Right forelimb (tissue), 1 donor: ENCODE measurements at places on chromosomes 2 and 18.

DNA sequence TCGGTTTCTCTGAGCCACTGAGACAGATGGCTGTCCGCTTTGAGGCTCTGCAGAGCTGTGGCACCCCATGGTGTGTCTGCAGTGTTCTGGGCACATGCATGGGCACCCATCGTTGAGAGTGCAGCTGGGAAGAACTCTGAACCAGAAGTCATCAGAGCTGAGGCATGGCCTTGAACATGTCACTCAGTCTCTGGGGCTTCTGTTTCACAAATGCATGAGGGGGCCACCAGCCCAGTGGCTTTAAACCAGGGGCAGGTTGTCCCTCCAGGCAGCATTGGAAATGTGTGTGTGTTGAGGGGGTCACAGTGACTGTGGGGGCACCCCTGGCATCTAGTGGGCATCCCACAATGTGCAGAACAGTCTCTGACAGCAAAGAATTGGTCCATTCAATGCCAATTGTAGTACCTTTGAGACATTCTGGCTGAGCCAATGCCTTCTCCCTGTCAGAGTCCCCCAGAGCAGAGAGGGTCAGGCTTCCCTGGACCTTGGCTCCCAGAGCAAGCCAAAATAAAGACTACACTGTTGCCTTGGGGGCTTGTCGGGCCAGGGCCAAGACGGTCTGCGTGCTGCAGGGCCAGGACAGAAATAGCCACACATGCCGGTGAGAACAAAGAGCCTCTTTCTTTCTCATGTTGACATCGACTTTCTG lies 9.3 kb upstream of the PSMD1 start:
- no peak for DNase-seq

DNA sequence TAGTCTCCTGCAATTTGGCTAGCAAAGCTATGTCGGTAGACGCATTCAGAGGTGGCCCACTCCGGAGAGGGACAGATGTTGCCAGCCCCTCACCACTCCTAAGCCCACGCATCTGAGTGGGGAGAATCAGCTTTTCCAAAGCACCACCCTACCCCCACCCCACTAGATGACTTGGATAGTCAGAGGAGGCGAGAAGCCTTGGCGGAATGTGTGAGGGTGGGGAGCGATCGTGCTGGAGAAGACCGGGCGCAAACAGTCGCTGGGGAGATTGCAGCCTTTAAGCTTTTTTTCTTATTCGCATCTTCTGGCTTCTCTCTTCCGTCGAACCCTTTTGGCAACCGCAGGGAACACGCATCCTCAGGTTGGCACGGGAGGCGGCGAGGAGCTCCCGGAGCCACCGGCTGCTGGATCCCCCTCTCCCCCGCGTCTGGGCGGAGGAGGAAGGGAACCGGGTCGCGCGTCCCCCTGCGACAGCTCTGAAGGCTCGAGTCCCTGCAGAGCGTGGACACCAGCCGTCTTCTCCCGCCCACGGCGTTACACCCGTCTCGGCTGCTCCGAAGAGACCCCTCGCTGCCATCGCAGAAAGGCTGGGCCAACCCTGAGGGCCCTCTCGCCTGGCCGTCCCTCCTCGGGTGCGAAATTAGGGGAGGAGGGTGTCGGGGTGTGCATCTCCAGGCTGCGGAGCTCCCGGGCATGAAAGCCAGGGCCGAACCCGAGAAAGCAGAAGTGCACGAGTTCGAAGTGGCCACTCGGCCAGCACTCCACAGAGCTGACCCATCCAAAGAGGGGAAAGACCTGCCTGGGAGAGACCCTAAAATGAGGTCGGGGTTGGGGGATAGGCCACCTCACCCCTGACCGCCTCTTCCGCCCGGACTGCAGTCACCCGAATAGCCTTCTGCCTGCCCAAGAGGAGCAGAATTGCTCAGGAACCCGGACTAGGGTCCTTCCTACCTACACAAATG lies 12.2 kb downstream of the EVX2 start:
- DNase-seq: peak; percentile 46

DNA sequence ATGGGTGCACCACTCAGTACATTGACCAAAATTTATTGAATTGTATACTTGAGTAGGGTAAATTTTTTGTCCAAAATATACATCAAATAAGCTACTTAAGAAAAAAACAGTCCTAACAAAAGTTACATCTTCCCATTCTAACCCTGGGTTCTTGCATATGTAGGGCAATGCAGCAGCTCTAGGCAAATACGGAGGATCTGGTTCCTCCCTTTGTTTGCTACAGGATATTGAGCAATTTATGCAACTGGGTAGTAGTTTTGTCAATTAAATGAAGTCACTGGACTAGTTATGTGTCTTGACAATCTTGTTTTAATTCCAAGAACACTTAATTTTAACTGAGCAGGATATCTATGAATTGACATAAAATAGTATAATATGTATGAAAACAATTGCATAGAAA lies 1507.2 kb upstream of the PIK3C3 start:
- no peak for DNase-seq

GRCh38 chr2:45257820-45258219 lies 248.6 kb upstream of the SIX2 start:
- DNase-seq: peak; percentile 38

- DNase-seq: no peak
Observed at GRCh38 chr2:133755480-133756300, 187.4 kb upstream of the NCKAP5 start.

- no peak for DNase-seq
Observed at GRCh38 chr2:46378616-46379015, 81.4 kb downstream of the EPAS1 start.

GRCh38 chr2:3169106-3169870 lies 208.3 kb downstream of the EIPR1 start:
- DNase-seq: no peak

GRCh38 chr2:37671816-37672103 lies 318 bp upstream of the CDC42EP3 start:
- DNase-seq: no peak

GRCh38 chr2:176124110-176124946 lies 1.8 kb downstream of the HOXD9 start:
- peak; percentile 65 for DNase-seq

DNA sequence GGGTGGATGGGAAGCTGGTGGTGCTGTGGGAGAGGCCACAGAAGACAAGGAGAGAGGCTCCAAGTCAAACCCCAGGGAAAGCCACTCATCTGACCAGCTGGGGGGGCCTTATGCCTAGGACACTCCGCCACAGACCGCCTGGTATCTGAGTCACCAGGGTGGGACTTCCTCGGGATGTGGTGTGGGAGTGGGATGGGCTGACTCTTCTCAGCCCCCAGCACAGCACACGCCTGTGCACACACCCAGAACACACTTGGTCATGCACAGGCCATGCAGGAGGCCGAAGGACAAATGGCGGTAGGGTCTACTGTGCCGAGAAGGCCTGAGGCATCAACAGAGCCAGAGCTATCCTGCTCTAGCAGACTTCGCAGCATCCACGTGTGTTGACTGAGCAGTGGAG lies 136.4 kb downstream of the INHBB start:
- DNase-seq: peak; percentile 26

DNA sequence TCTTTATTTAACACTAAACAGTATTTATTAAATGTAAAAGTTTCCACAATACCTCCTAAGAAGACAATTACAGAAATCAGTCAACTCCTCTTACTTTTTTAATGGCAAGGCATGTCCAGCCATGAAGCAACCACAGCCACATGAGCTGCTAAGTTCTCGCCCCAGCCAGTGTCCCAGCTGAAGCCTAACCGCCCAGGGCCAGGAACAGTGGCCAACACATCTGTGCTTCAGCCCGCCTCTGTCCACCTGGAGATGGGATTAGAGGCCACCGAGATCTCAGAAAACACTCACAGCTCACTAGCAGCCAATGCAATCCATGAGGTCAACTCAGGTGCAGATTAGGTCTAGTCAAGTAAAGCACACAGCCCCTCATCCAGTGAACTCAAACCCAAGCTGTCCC lies 40.2 kb downstream of the PID1 start:
- DNase-seq: no peak
